Activated T-helper 9 cell treated with anti-CD3 and anti-CD28 coated beads, Interleukin-2, amount 50 U/mL, for 16 hours (primary cell): ENCODE measurements at places on chromosomes 12 and 14.

- no peak for DNase-seq
Measured at GRCh38 chr14:101849125-101849524, 87.6 kb downstream of the PPP2R5C start.

DNA sequence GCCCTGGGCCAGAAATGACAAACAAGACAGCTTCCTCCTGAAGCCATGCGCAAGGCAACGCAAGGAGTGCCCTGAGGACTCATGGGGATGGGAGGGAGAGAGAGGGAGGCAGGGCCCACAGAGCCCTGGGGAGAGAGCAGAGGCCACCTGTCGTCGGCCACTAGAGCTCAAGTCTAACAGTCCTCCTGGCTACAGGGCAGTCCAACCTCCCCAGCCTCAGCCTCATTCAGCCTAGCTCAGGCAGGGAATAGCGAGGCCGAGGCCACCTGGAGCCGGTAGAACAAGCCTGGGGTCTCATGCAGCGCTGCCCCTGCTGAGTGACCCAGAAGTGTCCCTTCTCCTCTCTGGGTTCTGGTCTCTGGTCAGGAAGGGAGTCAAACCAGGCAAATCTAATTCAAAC is 69.5 kb downstream of the BCL11B start:
- DNase-seq: no peak

DNA sequence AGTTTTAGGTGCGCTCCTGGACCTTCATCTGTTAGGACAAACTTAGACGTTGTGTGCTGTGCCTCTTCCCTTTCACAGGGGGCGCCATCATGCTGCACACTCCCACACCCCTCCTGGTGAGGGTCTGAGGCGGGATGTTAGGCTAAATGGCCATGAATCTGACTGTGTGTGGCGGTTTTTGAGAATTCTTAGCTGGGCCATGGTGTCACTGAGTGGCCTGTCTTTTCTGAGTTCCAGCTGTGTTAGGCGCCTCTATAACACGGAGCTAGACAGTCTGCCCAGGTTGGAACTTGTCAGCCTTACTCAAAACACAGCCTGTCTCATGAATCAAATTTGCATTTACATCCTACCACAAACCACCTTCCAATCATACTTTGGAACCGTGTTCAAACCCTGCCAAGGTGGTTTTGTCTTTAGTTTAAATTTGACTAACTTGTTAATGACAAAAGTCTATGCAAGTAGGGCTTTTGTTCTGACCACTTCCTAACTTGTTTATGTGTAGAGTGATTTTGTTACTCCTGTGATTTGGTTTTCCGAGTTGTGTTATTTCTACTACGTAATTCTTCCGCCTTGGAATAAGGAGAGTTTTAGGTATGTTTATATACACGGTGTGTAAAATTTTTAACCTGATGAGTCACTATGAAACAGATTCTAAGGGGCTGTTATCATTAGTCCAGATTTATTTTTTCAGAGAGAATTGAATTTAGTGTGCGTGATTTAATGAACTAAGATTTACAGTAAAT is 19.6 kb downstream of the ACVR1B start:
- DNase-seq: peak; percentile 18

DNA sequence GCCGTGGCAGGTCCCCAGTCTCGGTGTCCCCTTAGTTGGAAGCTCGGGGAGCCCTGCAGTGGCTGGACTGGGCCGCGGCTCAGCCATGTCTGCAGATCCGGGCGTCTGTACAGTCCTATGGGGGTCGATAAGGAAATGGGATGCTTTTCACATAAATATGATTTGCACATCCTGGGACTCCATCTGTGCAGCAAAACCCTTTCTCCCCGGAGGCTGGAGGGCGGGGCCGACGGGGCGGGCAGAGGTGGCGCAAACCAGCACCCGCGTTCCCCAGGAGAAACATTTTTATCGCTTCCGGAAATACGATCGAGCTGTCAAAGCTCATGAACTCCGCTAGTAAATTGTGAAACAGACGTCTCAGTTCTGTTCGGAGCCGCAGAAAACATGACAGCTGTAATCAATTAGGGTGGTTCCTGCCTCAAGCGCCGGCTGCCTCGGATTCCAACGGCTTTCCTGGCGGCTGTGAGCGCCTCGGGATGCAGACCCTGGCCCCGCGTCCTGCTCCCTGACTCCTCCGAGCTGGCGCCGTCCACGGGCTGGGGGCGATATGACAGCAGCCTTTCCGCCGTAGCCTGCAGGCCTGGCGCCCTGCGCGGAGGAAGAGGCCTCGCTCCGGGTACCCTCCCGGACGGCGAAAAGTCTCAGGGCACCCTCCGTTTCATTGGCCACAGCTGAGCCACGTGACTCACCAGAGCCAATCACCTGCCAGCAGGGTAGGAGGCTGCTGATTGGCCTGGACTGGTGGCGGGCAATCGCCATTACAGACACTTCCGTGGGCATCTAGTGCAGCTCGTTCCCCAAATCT is 23.0 kb downstream of the DIO3 start:
- no peak for DNase-seq

DNA sequence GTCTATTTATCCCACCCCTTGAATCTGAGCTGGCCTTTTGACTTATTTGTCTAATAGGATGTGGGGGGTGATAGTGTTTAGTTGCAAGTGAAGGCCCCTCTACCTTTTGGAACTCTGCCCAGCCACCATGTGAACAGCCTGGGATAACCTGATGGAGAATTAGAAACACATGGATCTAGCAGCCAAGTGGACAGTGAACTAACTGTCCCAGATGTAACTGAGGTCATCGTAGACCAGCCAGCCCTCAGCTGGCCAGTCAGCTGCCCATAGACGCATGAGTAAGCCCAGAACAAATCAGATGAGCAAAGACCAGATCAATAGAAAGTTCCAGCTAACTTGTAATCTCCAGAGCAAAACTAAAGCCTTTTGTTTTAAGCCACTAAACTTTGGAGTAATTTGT is 19.0 kb downstream of the KLRB1 start:
- no peak for DNase-seq

DNA sequence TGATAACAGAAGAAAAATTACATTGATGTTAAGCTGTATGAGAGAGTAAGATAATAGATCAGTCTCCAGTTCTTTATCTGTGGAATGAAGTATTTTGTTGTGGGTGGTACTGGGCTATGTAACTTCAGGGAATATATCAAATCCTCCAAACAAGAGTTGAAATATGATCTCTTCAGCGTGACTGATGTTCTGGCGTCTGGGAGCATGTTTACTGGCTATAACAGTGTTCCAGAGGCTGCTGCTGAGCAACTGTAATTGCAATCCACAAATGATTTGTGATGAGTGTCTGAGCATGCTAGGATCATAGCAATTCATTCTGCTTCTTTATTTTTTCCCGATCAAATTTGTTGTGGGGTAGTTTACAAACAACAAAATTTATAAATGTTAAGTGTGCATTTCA is 18.6 kb upstream of the CCDC198 start:
- DNase-seq: no peak

DNA sequence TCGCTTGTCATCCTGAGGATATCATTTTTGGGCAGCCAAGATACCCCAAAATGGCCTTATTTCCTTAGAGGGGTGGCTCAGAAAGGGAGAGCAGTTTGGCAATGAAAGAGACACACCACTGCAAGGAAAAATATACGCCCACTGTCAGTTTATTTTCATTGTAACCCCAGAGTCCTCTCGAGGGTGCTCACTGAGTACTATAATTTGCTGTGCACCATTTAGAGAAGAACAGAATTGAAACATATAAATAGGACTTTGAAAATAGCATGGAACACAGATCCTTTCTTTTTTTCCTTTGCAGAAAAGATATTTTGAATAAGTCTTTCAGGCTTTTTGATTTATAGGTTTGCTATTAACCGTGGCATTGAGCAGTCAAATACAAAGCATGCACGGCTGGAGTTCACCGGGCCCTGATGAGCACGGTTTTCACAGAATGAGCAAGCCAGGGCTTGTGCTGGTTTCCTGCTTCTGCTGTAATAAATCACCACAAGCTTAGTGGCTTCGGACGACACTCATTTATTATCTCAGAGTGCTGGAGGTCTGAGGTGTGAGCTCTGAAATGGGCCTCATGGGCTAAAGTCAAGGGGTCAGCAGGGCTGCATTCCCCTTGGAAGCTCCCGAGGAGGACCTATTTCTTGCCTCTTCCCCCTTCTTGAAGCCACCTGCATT is 152.3 kb downstream of the ZNF664 start:
- DNase-seq: no peak

GRCh38 chr12:100365411-100365810 is 8.5 kb downstream of the SLC17A8 start:
- no peak for DNase-seq

- no peak for DNase-seq
Measured at GRCh38 chr12:31815096-31815495, 86.3 kb upstream of the AMN1 start.
